Activated CD4-positive, alpha-beta T cell treated with anti-CD3 and anti-CD28 coated beads, Interleukin-2, amount 10 ng/mL, durations not matched to agents 7 days and 5 days (primary cell): ENCODE measurements at places on chromosomes 16 and 17. TPM values are rescaled to one million over a fixed set of nuclear protein-coding genes. Genes with fewer than 3 reads are reported as not detected.

The CRYBA1 gene
- not detected for total RNA-seq

DNA sequence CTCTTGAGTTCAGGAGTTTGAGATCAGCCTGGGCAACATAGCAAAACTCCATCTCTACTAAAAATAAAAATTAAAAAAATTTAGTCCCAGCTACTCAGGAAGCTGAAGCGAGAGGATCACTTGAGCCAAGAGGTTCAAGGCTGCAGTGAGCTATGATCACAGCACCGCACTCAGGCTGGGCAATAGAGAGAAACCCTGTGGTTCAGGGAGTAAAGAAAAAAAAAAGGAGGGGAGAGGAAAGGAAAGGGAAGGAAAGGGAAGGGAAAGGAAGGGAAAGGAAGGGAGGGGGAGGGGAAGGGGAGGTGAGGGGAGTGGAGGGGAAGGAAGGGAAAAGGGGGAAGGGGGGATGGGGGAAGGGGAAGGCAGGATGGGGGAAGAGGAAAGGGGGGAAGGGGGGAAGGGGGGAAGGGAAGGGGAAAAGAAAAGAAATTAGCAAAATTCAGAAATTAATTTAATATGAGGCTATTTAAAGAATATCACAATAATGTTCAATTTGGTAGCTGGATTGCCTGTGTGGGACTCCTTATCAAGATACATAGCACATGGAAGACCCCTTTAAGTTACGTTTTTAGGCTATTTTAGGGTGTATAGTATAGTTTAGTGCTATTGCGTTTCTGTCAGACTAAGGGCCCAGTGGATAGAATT is 424.3 kb downstream of the CDH8 start:
- DNase-seq, result no peak

DNA sequence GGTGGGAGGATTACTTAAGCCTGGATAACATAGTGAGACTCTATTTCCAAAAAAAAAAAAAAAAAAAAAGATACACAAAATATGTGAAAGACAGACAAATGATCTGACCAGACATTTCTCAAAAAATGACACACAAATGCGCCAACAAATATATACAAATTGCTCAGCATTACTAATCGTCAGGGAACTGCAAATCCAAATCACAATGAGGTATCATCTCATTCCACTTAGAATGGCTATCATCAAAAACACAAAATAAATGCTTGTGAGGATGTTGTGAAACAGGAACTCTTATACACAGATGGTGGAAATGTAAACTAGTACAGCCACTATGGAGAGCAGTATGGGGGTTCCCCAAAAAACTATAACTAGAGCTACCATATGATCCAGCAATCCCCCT is 62.4 kb downstream of the STX8 start:
- DNase-seq, result no peak

The ADAM11 gene
- total RNA-seq, result 0.35 TPM

The CLN3 gene
- total RNA-seq, result 53.4 TPM

The CDH5 gene
- not detected for total RNA-seq

DNA sequence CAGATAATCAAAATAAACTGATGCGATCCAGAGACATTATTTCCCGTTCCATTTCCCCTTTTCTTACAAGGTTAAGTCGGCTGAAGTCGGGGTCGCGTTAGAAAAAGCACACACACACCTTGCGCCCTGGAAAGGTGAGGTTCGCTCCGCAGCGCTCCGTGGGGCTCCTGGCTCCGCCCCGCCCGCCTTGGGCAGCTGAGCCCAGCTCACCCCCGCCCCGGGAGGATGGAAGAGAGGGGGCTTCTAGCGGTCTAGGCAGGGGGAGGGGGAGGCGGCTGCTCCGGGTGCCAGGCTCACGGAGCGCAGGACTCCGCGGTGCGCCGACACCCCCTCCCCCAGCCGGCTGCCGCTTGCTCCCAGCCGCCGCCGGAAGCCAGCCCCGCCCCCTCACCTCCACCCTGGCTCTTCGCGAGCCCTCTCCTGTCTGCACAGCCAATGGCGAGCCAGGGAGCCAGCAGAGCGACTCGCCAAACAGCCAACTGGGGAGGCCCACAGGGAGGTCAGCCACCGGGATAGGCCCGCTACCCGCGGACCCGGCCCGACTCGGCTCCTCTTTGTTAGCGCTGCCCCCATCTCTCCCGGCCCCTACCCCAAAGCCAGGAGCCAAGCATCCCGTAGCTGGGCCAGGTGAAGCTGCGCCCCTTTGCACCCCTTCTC is 30.4 kb downstream of the FAM222B start:
- peak; percentile 97 for DNase-seq

DNA sequence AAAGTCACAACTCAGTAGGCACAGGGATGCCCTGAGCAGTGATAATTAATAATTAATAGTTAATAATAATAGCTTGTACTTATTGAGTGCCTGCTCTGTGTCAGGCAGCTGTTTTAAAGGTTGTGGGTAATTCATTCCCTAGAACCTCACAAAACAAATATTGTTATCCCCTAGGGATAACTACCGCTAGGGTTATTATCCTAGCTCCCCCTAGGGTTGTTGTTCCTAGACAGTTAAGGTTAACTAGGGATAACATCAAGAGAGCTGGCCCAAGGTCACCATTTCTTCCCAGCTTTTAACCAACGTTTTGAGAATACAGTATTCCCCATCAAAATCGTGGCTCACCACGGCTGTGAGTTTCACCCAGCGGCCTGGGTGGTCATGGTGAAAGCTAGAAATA is 180.1 kb downstream of the PRKCB start:
- no peak for DNase-seq

- DNase-seq, result no peak
These were observed 1.9 kb downstream of the NTN3 start for GRCh38 chr16:2472885-2473445.

The PYY gene
- not detected for total RNA-seq

GRCh38 chr16:66588981-66589713 is 9.9 kb downstream of the CMTM2 start:
- DNase-seq, result peak; percentile 72

DNA sequence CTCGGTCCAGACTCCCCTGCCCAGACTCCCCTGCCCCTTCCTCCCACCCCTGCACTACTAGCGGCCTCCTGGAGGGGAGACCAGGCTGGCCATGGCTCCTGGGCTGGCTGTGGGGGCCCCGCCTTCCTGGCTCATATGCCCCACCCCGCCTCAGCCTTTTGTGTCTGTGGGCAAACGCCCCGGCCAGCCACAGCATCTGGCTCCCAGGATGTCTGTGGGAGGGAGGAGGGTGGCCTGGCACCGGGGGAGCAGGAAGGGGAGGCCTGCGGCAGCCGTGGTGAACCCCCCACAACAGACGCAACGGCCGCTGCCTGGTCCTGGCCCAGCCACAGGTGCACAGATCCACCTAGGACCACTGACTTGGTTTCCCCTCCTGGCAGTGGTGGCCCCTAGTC is 32.9 kb downstream of the BAHCC1 start:
- no peak for DNase-seq

GRCh38 chr17:61048376-61049106 is 351.1 kb upstream of the TBX2 start:
- no peak for DNase-seq

DNA sequence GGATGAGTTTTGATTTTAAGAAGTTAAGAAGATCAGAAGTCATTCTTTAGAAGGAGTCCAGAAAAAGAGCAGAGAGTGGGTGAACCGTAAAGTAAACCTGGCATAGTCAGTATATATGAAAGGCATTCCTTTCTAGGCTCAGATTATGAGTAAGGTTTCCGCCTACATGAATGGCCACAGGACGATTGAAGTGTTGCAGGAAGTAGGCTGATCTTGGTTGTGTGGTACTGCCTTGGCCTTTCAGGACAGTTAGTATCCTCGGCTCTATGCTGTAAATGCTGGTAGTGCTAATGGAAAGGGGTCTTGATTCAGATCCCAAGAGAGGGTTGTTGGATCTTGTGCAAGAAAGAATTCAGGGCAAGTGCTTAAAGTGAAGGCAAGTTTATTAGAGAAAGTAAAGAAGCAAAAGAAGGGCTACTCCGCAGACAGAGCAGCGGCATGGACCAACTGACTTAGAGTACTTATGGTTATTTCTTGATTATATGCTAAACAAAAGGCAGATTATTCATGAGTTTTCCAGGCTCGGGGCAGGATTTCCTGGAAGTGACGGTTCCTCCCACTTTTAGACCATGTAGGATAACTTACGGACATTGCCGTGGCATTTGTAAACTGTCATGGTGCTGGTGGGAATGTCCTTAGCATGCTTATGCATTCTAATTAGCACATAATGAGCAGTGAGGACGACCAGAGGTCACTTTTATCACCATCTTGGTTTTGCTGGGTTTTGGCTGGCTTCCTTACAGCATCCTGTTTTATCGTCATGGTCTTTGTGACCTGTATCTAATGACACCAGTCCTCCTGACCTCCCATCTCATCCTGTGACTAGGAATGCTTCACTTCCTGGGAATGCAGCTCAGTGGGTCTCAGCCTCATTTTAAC is 164.8 kb downstream of the SNX29 start:
- no peak for DNase-seq

GRCh38 chr17:71821511-71821910 is 299.3 kb upstream of the SOX9 start:
- DNase-seq, result no peak

DNA sequence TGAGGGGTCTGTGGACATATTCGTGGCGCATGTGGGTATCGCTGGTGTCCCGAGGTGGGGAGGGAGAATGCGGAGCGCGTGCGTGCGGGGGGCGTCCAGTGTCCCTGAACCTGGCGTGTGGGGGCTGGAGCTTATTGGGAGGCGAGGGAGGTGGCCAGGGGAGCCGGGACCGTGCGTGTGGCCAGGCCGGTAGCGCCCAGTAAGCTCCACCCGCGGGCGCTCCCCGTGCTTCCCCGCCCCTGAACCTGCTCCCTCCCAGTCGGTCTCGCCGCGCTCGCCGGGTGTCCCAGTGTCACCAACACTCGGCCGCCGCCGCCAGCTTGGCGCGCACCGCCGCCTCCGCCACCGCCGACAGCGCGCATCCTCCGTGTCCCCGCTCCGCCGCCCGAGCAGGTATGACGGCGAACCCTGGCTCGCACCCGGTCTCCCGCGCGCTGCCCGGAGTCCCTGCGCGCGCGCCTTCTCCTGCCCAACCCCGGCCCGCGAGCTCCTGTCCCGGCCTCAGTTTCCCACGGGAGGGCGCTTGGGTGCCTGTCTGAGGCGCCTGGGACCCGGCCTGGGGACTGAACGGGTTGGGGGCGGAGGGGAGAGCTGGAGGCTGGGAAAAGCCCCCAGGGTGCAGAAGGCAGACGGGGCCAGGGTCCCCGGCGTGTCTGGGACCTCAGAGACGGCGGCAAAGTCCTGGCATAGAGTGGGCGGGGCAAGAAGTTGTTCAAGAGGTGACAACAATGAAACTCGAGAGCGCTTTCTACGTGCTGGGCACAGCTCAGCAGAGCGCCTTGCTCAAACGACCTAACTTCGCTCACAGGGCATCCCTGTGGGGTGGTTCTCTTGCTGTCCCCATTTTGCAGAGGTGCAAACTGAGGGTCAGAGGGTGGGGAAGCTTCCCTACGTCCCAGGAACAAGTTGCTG is at the start of gene SCNN1B:
SCNN1B (plus strand) TSS at position 258 of the 912 bp plus-strand sequence. CDS start 46,298 bp downstream, outside the sequence.
- DNase-seq, result no peak

DNA sequence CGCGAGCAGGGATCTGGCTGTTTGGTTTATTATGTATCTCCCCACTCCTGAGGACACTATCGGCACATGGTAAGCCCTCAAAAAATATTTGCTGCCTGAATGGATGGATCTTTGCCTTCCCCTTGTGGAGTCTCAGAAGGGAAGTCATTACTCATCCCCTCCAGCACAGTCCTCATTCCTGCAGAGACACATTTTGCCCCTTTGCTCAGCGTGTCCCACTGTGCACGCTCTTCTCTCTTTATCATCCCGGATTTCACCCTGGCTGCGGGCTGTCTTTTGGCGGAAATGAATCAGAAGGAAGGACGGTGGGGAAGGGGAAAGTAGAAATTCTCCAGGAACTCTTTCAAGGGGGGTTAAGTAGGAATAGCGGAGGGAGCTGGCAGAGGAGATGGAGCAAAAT is 125.2 kb upstream of the CDC42EP4 start:
- DNase-seq, result no peak

DNA sequence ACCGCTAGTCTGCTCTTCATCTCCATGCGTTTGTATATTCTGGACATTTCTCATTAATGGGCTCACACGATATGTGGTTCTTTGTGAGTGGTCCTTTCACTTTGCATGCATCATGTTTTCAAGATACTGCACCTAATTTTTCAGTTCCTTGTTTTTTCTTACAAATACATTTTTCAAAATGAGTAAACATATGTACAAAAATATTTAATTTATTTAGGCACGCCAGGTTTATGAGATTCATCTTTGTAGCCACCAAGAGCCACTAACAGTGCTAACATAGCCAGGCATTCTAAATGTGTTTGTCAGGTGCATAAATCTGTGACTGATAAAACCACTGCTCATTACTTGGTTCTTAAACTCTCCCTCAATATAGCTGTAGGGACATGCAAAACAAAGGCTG is 375.3 kb downstream of the WWOX start:
- no peak for DNase-seq

The APOH gene
- not detected for total RNA-seq

- DNase-seq, result no peak
These were observed 158.2 kb upstream of the MAF start for GRCh38 chr16:79758615-79759346.

DNA sequence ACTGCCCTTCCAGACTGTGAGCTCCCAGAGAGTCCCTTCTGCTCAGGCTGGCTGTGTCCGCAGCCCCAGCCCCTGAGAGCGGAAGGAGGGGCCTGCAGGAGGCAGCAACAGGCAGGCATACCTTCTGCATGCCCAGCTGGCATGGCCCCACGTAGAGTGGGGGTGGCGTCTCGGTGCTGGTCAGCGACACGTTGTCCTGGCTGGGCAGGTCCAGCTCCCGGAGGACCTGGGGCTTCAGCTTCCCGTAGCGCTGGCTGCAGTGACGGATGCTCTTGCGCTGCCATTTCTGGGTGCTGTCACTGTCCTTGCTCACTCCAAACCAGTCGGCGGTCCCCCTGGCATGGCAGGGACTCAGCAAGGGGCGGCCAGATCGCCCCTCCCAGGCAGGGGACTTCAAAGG is 9.0 kb downstream of the RHBDF1 start:
- DNase-seq, result no peak

The CCL14 gene
- not detected for total RNA-seq

The ACSM2A gene
- total RNA-seq, result not detected

DNA sequence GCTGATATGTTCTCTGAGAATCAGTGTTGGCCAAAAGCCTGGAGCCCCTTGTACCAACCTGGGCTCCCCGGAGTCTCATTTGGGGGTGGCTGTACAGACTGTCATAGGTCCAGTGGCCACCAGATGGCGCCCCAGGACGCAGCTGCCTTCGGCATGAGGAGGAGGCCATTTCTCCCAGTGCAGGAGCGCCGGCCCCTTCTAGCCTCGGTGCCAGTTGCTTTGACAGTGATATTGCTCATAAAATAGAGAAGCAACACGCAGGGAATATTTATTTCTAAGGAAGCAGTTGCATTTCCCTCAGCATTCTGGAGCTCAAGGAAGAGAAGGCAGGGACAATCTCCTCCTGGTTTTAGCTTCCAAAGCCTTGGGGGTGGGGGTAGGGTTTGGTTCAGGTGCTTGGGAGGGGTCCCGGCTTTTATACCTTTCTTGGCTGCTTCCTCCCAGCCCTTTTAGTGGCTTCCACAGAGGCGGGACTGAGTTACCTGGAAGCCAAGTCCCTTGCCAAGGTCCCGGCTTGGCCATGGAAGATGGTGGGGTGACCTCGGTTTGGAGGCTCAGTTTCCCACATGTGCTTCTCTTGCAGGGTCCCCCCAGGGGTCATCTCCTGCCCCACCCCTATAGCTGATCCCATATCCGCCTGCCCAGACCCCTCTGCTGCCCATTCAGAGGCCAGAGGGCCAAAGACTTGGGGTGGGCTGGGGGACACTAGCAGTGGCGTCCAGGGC is 117.8 kb upstream of the CDC42EP4 start:
- DNase-seq, result peak; percentile 90

The SLC6A2 gene
- total RNA-seq, result not detected
